Fibroblast of skin of right quadriceps (primary cell): ENCODE measurements at places on chromosomes 2 and 18.
A peak's percentile ranks its signal among the peaks of the same experiment; 100 is the strongest.

DNA sequence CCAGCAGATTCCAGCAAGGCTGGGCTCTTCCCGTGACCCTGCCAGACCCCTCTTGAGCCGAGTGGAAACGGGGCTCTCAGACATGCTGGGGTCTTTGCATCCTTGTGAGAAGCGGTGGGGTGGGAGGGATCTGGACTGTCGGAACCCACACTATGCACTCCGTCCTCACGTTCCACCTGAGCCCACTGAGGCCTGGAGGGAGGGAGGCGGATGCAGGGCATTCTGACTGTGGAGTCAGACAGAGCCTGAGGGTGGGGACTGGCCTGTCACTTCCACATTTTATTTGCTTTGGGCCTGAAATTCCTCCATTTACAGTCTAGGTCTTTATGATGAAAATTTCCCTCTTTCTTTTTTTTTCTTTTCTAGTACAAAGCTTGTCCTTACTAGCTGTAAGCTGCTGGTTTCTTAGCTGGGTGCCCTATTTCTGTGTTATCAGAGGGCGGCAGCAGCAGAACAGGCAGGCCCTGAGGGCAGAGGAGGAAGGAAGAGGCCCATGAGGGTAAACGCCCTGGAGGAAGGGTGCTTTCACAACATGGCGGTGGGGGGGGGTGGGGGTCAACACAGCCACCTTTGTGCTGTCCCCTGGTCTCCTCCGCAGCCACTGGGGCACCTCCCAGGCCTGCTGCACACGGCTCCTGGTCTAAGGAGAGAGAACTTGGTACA is 373.5 kb upstream of the MYT1L start:
- DNase-seq: no peak

DNA sequence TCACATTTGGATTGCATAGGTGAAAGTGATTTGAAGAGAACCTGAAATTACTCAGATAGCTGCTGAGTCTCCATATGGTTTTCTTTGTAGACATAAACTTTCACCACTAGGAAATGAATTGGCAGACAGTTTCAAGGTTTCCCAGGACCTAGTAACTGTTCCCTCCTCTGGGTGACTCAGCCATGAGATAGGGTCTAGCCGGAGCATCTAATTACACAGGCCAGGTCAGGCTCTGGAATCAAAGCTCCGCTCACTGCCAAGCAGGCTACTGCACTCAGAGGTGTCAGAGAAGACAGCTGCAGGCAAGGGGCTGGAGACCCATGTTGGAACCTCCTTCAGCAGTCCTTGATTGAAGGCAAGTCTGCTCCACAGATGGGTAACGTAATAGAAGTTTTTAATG is 429.2 kb downstream of the TNS1 start:
- DNase-seq: peak; percentile 73

DNA sequence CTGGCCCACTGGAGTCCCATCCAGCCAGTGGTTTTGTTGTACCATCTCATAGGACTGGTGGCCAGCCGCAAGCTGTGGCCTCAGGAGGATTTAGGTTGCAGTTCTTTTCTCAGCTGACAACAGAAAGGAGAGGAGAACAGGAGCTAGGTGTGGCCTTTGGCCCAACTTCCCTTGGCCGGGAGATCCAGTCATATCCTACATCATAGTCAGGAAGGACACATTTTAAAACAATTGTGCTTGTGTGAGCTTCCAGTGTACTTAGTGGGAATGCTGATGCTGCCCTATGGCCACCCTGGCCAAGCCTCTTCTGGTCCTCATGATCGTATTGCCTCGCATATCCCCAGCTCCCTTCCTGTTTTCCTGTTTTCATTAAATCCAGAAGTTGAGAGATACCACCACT is 98.1 kb downstream of the WDSUB1 start:
- DNase-seq: no peak

GRCh38 chr2:63545023-63545422 is 43.3 kb downstream of the WDPCP start:
- DNase-seq: no peak

DNA sequence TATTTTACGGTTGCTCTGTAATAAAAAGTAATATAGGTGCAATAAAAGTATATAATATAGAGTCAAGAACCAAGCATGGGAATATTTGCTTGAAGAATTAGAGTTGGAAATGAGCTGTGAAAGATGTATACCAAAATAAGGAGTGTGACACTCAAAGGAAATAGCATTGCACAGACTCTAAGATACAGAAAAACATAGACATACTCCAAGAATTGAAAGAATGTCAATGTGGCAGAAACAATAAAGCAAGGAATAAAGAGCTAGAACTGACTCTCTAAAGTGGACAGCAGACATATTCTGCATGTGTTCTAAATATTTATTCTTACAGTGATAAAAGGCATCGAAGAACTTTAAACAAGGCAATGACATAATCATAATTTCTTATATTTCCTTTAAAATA is 561.1 kb upstream of the SETBP1 start:
- peak; percentile 3 for DNase-seq

- peak; percentile 56 for DNase-seq
These were observed 124.8 kb upstream of the NYAP2 start for GRCh38 chr2:225274751-225275150.

- peak; percentile 50 for DNase-seq
These were observed 67.0 kb downstream of the CHRNA1 start for GRCh38 chr2:174697255-174697654.

DNA sequence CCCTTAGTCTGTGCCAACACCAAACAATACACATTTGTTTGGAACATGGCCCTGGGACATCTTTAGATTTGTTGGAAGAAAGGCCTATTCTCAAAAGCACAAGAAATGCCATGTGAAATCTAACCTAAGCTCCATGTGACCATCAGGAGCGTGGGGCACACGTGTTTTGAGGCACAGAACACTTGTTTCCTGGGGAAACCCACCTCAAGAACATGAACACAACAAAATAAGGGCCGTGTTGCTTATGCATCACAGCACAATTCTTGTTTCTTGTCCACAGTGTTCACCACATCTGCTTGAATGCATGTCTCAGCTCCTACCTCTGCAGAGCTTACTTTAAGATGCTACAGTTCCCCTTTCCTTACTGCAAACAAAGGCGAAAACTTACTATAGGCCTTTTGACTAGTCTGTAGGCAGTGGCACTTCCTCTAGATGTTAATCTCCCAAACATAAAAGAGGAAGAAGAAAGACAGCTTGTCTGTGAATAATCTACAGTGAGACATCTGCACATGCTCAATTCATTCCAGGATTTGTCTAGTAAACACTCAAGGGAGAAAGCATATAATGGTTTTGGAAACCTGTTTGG is 165.0 kb downstream of the ANKRD44 start:
- DNase-seq: no peak

DNA sequence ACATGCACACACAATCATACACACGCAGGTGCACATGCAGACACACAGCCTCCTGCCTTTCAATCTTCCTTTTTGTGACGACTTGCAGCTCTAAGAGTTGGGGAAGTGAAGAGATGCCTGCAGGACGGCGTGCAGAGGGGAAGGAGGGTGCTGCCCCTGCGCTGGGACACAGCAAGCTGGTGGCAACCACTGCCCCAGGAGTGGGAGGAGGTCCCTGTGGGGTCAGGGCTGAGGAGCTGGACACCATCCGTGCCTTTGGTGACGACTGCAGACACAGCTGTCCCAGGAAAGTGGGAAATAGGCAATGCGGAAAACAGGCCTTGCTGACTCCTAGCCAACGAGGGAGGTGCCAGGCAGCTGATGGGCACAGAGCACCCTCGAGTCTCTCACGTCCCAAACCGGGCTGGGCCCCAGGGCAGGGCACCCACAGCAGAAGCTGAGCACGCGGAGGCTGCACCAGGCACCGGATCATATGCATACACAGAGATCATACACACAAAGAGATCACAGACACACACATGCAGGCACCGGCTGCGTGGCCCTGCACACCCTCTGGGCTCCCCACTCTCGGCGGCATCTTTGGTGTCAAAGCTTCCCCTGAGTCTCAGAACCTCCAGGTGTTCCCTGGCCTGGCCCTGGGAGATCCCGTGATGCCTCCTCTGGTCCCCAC is 146.1 kb downstream of the PXDN start:
- DNase-seq: no peak

- DNase-seq: no peak
These were observed 154.0 kb downstream of the GPD2 start for GRCh38 chr2:156590085-156590739.

DNA sequence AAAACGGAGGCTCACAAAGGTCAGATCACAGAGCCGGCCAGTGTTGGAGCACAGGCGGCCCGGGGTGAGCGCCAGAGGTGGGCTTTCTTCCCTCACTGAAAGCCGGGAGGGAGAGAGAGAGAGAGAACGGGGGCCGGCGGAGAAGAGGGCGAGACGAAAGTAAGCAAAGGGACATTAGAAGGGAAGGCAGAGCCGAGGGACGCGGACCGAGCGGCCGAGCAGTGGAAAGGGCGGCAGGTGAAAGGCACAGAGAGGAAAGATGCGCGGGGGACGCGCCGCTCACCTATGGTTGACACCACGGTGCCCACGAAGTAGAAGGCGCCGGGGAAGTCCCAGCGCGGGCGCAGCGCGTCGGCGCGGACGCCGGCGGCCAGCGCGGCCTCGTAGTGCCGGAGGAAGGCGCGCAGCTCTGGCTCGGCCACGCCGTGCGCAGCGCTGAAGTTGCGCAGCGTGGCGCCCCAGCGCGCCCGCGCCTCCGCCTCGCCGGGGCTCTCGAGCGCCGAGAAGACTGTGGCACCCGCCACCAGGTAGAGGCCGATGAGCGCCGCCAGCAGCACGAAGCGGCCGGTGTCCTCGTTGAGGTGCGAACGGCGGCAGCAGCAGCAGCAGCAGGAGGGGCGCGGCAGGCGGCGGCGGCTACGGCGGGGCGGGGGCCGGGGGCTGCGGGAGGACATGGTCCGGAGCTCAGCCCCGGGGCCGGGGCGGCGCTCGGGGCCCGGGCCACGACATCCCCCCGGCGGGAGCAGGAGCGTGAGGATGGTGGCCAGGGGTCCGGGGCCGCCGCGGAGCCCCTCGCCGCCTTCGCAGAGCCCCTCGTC is 166.9 kb downstream of the MSH2 start:
- DNase-seq: no peak
